Stimulated activated CD4-positive, alpha-beta T cell treated with anti-CD3 and anti-CD28 coated beads, Interleukin-4, amount 100 ng/mL, for 24 hours (primary cell): ENCODE measurements at places on chromosomes 4 and X.

DNA sequence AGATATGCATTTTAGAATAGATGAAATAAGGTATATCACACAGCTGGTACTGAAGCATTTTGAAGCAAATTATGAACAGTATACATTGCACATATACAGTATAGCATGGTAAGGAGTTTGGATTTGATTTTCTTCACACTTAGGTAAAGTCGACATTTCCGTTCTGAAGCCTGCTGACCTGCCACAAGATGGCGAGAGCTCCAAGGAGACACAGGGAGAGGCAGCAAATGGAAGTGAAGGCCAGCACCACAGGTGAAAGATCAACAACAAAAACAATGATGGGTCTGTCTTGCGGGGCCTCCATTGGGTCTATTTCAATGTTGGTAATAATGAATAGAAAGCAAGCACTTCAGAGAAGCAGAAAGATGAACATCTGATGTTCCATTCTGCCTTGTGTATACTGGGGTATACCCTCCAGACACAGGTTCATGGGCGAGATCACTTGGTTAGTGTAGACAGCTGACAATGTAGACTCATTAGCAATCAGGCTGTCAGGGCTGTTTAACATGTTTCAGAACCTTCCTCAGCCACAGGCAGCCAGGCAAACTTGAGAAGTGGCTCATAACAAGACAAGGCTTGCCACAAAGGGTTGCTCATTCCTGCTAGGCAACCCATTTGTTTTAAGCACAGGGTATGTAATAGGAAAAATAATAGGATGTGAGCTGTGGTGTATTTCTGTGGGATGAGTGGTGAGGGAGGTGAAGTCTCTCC, 21.4 kb upstream of the NOX1 start:
- peak; percentile 4 for DNase-seq

DNA sequence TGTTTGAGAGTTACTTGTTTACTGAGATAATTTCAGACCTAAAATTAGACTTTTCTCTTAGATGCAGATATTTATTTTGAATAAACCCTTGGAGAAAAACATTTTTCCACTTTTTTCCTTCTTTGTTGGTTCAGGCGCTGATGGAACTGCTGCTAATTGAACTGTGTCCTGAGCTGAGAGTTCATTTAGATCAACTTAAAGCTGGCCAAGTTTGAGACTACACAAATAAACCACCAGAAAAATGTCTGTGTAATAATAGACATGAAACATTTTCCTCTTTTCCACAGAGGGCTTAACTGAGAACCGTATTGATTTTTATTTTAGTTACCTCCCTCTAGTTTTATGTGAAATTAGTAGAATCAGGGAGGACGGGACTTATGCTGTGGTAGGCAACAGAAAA, 32.5 kb downstream of the LRP2BP start:
- no peak for DNase-seq

DNA sequence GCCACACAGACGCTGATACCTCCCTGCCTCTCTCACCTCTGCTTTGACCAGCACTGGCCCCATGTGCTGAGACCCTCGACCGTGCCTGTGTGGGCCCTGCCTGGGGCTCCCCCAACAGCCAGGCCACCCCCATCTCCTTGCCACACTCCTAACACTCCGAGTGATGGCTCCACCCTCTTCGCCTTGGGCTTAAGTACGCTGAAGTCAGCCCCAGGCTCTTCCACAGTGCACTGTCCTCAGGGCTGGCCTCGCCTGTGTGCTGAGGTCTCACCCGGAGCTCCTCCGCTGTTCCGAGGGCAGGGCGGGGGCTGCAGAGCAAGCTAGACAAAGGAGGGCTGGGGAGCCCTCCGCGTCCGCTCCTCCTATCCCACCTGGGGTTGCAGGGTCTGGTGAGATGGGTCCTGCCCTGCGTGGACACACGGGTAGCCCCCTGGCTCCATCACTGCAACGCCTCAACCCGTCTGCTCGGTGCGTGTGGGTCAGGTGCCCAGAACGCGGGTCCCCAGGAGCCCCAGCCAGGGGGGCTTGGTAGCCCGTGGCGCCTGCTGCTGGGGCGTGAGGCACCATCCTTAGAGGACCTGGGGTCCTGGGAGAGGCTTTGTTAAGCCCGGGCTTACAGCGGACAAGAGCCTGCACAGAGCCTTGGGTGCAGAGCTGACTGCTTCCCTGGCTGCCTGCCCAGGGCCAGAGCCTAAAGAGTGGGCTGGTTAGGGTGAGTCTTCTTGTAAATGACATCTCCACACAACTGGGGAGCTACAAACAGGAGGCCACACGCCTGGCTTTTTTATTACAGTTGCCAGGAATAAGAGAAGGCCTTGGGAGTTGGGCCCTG, 42.6 kb upstream of the NKX1-1 start:
- no peak for DNase-seq

GRCh38 chr4:144894573-144894972, 203.4 kb downstream of the ANAPC10 start:
- DNase-seq = no peak

DNA sequence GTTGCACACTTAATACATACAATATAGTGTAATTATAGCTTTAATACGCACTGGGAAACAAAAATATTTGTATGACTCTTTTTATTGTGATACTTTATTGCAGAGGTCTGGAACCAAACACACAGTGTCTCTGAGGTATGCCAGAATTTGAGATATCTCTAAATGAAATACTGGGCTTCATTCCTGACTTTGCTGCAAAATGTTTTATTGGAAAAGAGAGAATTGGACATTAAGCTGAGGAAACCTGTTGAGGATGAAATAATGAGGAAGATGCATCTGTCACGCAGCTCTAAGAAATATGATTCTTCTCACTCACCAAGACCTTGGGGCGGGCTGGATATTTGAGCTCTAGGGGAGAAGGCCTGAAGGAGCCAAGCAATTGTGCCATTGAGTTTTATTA, 242.1 kb downstream of the CPE start:
- DNase-seq = no peak

DNA sequence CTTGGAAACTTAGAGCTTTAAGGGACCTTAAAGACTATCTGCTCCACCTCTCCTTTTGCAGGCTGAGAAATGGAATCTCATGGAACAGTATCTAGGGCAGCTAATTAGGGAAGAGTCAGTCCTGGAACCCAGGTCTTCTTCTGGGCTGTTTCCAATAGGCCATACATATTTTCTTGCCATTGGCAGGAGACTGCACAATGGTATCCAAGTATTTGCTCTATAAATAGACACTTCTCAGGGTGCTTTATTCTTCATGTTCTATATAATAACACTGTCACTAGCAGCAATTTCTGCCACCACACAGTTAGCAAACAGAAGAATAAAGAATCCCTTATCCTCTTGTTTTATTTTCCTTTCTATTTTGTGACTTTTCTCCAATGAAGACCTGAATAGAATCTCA, 291.7 kb downstream of the C4orf33 start:
- no peak for DNase-seq

DNA sequence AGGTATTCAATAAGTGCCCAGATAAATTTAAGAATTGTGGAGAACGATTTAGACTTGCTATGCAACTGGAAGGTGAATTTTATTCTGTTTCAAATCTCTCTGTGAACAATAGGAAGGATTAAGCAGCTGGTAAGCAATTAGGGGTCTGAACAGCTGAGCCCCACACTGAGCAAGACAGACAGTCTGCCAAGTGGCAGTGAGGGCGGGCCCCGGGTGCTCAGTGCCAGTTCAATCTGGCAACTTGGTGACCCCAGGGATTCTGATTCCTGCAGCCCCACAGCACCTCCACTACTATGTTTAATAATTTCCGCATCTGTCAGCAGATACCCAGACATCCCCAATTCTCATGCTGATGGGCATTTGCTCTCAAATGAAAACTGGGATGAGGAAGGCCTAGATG, 317.3 kb downstream of the PPP1R2C start:
- no peak for DNase-seq

DNA sequence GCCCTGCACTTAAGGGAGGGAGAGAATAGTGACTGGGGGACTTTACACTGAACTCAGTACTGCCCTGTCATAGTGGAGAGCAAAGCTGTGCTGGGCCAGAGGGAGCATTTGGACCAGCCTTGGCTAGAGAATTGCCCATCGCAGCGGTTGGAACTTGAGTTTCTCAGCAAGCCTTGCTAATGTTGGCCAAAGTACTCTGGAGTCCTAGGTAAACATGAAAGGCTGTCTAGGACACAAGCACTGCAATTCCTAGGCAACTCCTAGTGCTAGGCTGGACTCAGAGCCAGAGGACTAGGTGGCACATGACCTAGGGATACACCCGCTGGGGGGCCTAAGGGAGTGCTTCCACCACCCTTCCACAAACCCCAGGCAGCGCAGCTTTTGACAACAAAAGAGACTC, 15.0 kb downstream of the MED14 start:
- DNase-seq = no peak

DNA sequence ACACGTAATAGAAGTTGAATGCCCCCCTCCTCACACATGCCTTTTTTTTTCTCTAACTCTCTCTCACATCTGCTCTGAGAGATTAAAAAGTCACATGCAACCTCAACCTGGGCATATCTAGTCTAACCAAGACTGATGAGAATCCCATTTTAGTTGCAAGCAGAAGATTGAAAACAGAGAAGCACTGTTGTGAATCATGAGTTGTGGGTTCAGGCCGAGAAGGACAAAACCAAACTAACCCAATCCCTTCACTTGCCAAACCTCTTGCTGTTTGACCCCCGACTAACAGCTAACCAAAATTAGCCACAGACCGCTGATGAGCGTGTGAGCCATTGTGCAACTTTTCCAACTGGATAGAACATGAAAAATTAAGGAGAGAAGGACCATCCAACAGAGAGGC, 31.8 kb downstream of the CXCL1 start:
- no peak for DNase-seq

GRCh38 chrX:123036401-123036800, 147.7 kb upstream of the GRIA3 start:
- DNase-seq = no peak

DNA sequence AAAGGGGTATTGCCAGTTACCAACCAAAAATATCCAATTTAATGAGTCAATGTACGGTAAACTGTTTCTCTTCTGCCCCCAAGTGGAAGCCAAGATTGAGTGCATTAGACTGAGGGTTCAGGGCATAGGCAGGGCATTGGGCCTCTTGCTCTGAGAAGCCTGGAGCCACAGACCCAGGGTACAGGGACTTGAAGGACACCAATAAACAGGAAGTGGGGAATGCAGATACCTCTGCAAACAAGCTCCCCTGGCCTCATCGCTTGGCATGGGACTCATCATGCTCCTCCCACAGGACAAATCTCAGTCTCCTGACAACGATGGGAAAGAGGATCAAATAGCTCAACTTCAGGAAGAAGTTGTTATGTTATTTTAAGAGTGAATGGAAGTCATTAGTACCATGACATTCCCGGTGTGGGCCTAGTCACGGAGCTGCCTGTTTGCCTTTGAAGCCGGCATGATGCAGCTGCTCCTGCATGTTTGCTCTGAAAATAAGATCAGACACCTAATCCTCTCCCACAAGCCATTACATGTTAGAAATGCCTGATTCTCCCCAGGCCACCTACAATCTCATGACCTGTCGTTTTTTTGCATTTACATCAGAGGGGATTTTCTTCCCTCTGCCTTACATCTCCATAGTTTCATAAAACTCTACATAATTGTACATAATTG, 224.2 kb downstream of the RCHY1 start:
- no peak for DNase-seq

DNA sequence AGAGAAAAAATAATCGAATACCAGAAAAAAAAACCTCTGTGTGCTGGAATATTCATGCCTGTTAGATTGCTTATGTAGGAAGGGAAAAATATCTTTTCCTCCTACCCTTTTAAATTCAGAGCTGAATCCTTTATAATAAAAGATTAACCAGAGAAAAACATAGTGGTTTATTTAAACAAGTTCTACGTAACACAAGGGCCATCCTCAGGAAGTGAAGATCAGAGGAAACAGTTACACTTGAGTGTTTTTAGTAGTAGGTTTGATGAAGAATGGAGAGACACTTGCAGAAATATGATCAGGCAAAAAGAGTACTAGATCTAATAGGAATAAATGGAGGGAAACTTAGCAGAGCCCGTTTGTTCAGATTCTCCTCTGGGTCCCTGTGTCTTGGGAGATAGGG, 66.3 kb downstream of the TMEM156 start:
- no peak for DNase-seq

- no peak for DNase-seq
Measured at GRCh38 chr4:25795566-25796454, 67.0 kb downstream of the SEL1L3 start.

- no peak for DNase-seq
Measured at GRCh38 chr4:57943682-57944081, 833.5 kb upstream of the IGFBP7 start.

DNA sequence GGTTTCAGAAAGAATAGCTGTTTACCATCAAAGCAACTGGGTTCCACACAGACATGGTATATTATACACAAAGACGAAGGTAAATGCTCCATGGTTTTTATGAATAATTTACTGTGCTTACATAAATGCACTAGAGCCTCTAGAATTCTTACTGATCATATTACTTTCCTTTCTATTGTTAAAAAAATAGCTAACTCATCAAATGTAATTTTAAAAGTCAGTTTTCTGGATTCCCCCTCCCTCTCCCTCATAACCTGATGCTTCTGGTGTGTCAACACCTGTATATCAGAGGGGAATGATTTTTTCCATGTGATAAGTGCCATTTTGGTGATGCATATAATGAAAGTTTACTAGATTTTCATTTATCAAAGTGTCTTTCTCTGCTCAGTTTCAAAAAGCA, 31.1 kb upstream of the LEF1 start:
- no peak for DNase-seq

DNA sequence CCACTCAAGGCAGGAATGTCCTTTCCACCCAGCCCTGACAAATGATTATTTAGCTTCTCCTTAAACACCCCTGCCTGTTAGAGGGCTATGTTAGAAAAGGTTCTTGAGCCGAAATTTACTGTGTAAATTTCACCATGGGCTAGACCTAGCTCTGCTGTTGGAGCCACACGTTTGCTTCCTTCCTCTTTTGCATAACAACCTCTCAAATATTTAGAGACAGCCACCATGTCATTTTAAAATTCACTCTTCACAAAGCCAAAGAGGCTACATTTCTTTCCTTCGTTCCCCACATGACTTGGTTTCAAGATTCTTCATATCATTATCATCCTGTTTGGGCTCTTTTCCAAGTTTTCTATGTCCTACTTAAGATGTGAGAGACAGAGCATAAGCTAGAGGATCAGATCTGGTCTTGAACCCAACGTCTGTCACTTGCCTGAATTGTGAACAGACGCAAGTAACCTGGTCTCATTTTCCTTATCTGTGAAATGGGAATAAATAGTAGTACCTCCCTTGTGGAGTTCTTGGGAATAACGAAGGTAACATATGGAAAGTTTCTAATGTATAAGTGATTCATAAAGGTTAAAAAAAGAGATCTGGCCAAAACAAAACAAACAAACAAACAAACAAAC, 6.7 kb downstream of the DOCK11 start:
- no peak for DNase-seq

GRCh38 chrX:56746996-56747395, 18.0 kb downstream of the NBDY start:
- DNase-seq = no peak

DNA sequence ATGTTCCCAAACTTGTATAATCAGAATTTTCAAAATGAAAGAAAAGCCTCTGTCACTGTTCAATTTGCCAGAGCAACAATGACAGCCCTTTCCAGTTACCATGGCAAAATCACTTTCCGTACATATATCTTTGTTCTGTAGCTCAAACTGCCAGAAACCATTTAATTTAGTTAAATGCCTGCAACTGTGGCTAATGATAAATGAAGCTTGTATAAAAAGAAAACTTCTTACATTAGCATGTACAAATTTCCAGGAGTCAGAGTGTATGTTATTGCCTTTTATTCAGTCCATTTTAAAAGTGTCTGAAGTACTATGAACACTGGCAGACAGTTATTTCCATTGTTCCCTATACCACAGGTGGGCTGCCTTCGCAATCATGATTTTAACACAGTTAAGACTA, 30.3 kb downstream of the ARAP2 start:
- DNase-seq = no peak

- no peak for DNase-seq
Measured at GRCh38 chr4:6478546-6479220, 6.3 kb upstream of the PPP2R2C start.
